CD4-positive, CD25-positive, alpha-beta regulatory T cell (primary cell): ENCODE measurements at places on chromosomes 4 and X. TPM values are rescaled to one million over a fixed set of nuclear protein-coding genes. Genes with fewer than 3 reads are reported as not detected.

DNA sequence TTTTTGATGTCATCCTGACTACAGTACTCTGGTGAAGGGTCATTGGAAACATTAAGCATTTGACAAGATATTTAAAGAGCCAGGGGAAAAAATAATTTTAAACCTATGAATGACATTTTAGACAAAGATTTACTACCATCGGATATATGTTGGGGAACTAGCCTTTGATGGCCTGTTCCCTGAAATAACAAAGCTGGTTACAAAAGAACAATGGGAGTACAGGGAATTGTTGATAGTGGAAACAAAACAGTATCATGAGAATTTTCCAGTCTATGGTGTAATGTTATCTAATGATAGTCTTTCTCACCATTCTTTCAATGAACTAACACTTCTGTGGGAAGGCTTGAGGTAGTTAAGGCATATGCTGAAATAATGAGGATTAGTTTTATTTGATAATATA is 125.9 kb upstream of the KLHL4 start:
- no peak for DNase-seq

GRCh38 chr4:114025176-114025777 is 45.8 kb upstream of the ARSJ start:
- DNase-seq, result no peak

DNA sequence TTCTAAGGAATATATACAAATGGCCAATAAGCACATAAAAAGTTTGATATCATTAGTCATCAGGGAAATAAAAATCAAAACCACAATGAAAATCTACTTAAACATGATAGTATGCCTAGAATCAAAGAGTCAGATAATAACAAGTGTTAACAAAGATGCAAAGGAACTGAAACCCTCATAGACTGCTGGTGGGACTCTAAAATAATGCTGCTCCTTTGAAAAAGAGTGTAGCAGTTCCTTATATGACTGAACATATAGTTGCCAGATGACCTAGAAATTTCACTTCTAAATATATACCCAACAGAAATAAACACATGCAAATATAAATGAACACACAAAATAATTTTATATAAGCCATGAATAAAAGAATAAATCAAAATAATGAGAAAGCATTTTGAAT is 205.1 kb upstream of the CTSO start:
- no peak for DNase-seq

GRCh38 chrX:146615628-146616348 is 193.8 kb upstream of the CXorf51B start:
- DNase-seq, result no peak

DNA sequence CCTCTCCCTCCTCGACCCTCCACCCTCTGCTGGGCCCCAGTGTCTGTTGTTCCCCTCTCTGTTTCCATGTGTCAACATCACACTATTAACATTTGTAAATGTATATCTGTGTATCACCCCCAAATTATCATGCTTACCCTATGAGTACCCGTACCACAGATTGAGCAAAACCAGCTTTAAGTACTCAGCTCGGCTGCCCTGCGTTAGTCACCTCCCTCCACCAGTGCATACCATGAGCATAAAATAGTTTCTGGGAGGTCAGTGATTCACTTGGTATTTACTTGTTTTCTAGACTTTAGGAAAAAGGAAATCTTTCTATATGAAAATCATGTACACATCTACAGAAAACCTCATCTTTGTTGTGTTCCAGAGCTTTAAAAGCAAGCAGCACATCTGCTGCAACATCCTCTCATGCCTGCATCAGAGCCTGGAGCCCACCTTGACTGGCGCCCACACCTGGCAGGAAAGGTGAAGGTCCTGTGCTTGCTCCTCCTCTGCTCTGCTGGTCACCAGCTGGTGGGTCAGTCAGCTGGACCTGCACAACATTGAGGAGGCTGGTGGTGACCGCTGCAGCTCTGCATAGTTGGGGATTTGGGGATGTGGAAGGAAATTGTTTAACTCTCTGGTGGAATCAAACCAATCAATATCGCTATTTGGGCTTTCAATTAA is 214.4 kb upstream of the KLF3 start:
- DNase-seq, result no peak

Gene KDR
- not detected for polyA plus RNA-seq

DNA sequence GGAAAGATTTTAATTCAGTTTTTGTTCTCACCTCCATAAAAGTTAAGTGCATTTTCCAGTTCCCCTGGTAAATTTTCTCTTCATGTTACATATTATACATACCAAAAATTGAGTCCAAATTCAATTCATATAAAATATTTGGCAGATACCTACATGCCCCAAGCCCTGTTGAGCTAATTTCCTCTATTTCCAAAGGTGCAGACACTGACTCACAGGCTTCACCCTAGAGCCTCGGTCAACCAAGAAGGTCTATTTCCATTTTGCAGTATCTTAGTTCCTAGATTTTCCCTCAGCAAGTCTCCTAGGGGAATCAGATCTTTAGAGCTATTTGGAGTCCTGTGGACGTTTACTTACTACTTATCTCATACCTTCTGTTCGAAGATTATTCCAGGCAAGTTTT is 174.4 kb downstream of the TSPAN5 start:
- no peak for DNase-seq

Gene SHISA3
- polyA plus RNA-seq, result not detected

GRCh38 chrX:137425986-137426385 is 139.9 kb upstream of the ZIC3 start:
- no peak for DNase-seq

Gene SLC6A14
- not detected for polyA plus RNA-seq

DNA sequence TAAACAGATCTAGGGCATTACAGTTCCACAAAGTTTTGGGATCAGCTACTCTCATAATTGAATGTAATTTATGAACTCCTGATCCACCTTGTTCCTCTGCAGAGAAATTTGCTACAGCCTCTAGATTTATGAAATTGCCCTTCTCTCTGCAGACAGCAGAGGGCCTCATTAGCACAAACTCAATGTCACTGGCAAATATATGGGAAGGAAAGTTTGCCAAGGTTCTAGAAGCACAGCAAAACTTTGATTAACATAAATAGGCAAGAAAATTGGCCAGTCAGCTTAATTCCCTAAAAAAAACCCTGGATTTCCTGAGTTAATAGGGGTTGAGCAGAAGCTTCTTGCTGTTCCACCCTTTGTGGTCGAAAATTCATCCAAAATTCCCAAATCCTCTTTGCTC is 31.5 kb downstream of the PRPS1 start:
- DNase-seq, result peak; percentile 60

- peak; percentile 55 for DNase-seq
These were observed 9.3 kb upstream of the SAT1 start for GRCh38 chrX:23773601-23774175.

- no peak for DNase-seq
These were observed 534 bp downstream of the MSX1 start for GRCh38 chr4:4859799-4860599.

GRCh38 chrX:107935664-107936433 is 46.3 kb downstream of the TEX13B start:
- DNase-seq, result no peak

GRCh38 chrX:39752815-39753214 is 344.9 kb downstream of the BCOR start:
- no peak for DNase-seq

- no peak for DNase-seq
These were observed 624.8 kb upstream of the ATOH1 start for GRCh38 chr4:93203708-93204107.

GRCh38 chr4:20592013-20592412 is 108.2 kb upstream of the PACRGL start:
- no peak for DNase-seq

DNA sequence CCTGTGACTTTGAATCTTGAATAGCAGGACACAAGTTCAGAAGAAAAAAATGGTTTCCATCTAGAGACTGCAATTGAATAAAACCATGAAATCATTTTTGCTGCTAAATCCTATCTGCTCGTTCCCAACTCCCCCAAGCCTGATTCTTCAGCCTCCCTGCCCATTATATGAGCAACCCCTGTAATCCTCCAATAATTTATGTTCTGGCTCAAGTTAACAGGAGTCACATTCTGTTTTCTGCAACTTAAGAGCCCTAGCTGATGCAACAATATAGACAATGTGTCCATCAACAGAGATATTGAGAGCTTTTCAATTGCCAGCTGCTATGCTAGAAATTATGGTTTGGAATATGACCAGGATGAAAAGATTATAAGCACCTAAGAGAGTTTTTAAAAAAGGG is 84.1 kb downstream of the LDB2 start:
- DNase-seq, result no peak

Gene MAP7D2
- polyA plus RNA-seq, result not detected

DNA sequence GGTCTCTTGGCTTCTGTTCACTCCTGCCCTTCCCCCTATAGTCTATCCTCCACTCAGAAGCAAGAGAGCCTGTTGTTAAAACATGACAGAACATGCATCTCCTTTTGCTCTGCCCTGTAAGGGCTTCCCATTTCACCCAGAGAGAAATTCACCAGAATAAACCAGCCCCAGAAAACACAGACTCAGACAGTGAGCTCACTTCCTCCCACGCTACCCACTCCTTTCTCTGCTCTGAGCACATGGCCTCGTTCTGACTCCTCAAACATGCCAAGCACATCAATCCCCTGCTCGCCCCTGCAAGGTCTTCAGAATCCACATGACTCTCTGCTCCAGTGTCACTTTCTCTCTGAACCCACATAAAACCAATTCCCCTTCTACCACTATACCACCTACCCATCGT is 50.4 kb downstream of the MID1 start:
- no peak for DNase-seq

- no peak for DNase-seq
These were observed 71.9 kb downstream of the GC start for GRCh38 chr4:71711985-71712348.

DNA sequence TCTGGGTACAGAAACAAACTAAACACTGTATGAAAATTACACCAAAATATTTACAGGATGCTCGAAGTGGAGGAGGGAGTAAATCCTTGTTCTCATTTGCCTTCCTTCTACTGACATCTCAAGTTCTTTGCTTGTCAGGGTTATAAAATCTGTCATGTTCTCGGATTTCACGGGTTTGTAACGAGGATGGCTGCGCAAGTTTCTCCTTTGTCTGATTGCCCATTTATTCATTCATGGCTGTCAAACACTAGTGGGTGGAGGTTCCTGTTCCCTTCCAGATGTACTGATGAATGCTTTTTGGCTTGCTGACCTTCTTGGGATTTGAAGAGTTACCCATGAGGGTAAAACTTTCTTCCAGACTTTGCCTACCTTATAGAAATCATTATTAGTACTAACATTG is 206.9 kb downstream of the SPCS3 start:
- no peak for DNase-seq

- DNase-seq, result no peak
These were observed 315.0 kb upstream of the NR3C2 start for GRCh38 chr4:148757171-148757570.

- no peak for DNase-seq
These were observed 42.4 kb downstream of the MEPE start for GRCh38 chr4:87875191-87875590.

Gene DOK7
- polyA plus RNA-seq, result not detected

- DNase-seq, result no peak
These were observed 43.7 kb downstream of the MAGEB16 start for GRCh38 chrX:35841872-35842271.

DNA sequence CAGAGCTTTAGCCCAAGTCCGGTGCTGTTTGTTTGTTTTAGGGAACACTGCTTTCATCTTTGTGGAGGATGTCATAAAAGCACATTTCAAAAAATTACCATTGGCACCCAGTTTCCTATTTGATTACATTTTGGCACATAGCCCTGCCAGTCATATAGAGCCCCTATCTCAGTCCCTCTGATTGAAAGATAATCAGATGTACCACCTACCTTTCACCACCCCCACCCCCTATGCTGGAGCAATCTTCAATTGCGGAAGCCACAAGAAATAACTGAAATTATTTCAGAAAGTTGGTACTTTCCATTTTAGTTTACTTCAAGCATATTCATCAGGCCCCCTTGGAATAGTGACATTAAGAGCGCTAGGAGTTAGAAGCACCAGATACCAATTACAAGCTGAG is 136.7 kb upstream of the RPL34 start:
- DNase-seq, result no peak

Gene ATP2B3
- not detected for polyA plus RNA-seq

GRCh38 chr4:56619160-56619559 is 61.9 kb downstream of the HOPX start:
- DNase-seq, result no peak

Gene ALB
- polyA plus RNA-seq, result not detected

DNA sequence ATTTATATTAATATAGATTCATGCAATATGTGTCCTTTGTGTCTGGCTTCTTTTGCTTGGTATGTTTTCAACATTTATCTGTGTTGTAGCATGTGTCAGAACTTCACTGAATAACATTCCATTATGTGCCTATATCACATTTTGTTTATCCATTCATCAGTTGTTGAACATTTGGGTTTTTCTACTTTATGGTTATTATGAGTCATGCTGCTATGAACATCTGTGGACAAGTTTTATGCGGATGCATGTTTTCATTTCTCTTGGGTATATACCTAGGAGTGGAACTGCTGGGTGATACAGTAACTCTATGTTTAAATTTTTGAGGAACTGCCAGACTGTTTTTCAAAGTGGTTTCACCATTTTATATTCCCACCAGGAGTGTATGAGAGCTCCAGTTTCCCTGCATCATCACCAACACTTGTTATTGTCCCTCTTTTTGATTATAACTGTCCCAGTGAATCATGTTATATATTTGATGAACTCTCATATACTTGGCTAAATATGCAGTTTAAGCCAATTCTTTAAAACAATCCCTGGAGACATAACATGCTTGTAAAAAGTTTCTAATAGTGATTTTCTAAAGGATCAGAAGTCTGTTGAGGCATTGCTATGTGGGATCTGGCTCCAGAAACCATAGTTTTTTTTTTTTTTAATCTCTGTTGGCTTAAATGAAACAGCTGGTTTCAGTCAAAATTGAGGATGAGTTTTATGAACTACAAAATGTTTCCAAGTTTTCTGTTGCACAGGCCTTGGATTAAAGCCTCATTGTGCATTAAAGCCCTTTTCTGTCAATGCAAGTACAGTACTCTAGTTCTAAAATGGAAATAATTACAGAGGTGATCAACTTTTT is 21.6 kb upstream of the REPS2 start:
- no peak for DNase-seq

GRCh38 chr4:48954314-48954713 is 31.8 kb upstream of the CWH43 start:
- no peak for DNase-seq

Gene GUCY1A1
- not detected for polyA plus RNA-seq

Gene LRRC66
- not detected for polyA plus RNA-seq

Gene ZNF630
- polyA plus RNA-seq, result 1.7 TPM

Gene MAMLD1
- 0.14 TPM for polyA plus RNA-seq

Gene DDX53
- polyA plus RNA-seq, result not detected

Gene KCNIP4
- polyA plus RNA-seq, result 0.09 TPM

Gene IL2RG
- polyA plus RNA-seq, result 997 TPM

DNA sequence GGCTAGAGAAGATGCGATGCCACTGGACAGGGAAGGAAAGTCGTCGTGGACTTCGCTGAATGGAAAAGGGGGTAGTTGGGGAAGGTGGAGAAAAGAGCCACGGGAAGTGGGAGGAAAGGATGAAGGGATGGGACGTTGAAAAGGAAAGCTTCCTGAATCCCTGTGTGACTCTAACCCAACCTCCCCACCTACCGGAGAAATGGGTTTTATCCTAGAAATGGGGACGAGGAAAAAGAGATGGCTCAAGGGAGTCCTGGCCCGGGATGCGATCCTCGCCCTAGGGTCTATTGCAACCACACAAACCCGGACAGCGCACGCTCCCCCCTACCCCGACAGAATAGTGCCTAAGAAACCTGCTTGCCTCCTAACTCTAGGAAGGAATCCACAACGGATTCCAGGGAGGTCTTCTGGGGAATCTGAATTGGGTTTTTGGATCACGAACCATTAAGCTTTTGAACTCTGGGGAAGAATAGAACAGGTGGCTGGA is 738 bp upstream of the TSPAN5 start:
- no peak for DNase-seq

Gene USP51
- 0.42 TPM for polyA plus RNA-seq
